Left renal cortex interstitium (tissue), 4 donors: ENCODE measurements at places on chromosomes 1 and 21. TPM values are rescaled to one million over a fixed set of nuclear protein-coding genes. Genes with fewer than 3 reads are reported as not detected.

RBM11 gene
- 6.0 TPM for polyA plus RNA-seq

- no peak for DNase-seq
Observed at GRCh38 chr1:228094432-228095016, 8.6 kb downstream of the C1orf35 start.

DNA sequence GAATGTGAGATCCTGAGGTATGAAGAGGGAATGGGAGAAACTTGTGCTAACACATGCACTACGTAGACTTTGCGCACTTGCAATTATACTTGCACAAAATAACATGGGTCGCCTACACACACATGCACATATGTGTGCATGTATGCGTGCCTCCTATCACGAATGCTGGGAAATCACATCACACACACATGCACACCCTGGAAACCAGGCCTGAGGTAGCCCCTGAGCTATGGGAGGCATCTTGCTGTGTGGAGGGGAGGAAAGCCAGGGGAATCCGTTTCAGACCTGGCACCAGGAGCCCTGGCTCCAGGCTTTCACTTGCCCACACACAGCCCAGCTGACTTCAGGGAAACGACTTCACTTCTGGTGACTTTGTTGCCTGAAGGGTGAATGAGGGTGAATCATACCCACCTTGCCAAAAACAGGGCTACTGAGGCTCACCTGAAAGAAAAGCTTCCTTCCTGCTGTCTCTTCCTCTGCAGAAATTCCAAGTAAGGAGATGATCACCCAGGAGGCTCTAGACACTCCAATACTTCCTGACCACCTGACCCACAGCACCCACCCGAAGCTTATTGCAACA is 136.0 kb upstream of the NGF start:
- DNase-seq = no peak

GRCh38 chr1:54480525-54480848 is 67.5 kb upstream of the ACOT11 start:
- no peak for DNase-seq

DNA sequence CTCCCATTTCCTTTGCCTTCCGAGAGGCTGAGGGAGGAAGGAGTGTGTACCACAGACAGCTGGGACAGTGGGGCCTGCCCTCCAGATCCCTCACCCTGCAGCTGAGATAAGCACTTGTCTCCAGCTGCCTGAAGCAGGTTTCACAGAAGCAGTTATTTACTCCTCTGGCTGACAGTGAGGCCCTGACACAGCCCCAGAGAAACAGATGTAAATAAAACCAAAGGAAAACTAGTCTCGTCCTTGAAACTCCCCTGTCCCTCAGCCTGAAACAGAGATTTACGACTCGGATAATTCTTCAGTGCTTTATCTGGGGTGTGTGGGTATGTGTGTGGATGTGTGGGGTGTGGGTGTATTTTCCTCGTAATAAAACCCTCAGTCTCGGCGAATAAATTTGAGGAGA is 181.1 kb downstream of the IGSF21 start:
- no peak for DNase-seq

GRCh38 chr1:26336477-26337205 is 17.3 kb downstream of the CRYBG2 start:
- peak; percentile 53 for DNase-seq

DNA sequence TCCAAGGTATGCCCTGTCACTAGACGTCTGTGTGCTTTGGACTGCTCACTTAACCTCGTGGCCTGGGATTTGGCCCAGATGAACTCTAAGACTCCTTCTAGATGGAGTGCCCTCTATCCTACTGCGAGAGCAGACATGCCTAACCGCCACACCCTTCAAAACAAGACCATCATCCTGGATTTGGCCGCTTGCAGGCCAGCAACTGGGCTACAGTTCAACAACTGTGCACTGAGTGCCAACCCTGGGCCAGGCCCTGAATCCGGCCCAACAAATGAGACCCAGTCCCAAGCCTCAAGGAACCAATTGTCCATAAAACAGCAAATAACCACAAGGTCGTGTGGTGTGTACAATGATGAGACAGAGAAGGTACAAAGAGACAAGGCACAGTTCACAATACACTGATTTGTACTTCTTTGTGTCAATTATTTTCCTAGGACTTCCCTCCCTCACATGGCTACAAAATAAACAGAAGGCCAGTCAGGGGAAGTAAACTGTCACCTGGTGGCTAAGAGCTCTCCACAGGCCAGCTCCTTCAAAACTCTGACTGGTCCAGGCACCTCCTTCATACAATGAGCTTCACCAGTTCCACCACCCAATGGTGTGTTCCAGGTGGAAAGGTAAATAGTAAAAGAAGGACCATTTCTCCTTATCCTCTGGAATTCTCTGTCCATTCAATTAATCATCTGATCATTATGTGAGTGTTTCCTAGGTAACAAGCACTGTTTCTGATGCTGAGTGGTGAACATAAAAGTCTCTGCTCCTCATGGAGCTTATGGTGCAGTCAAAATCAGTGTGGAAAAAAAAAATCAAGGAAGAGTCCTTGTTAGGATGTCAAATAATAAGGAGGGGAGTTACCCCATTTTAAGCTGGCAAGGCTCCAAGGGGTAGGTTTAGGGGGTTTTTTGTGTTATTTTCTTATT is 60.4 kb downstream of the CAPZB start:
- no peak for DNase-seq

GRCh38 chr1:15684042-15684461 is at the start of gene PLEKHM2:
TSS of gene PLEKHM2 (plus strand) at chr1:15684320. CDS start at chr1:15684559, 239 bp downstream.
- DNase-seq = peak; percentile 24
